ENCODE measurements at places on chromosomes 5 and 9.
A peak's percentile ranks its signal among the peaks of the same experiment; 100 is the strongest.

- DNase-seq, result no peak
Observed at GRCh38 chr5:80860924-80861613, 99.1 kb upstream of the RASGRF2 start.

DNA sequence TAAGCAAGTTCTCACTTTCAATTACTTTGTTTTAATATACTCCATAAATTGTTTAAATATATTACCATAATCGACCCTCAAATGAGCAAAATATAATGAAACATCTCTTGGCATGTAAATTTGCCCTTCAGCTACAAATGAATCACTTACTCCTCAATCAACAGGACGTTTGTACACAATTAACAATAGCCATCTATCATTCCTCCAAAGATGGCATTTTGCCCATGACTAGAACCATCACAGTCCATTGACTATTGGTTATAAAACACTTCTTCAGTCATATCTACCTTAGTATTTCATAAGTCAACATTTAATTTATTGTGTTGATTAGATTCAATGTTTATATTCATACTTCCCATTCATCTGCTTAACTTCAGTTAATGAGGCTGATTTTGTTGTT lies 127.2 kb downstream of the CTNND2 start:
- no peak for DNase-seq

- DNase-seq, result no peak
Observed at GRCh38 chr9:138072161-138072842, 194.7 kb downstream of the CACNA1B start.

GRCh38 chr5:51208296-51208695 lies 175.0 kb upstream of the ISL1 start:
- no peak for DNase-seq

- DNase-seq, result no peak
Observed at GRCh38 chr5:74502479-74502950, 138.0 kb downstream of the ENC1 start.

DNA sequence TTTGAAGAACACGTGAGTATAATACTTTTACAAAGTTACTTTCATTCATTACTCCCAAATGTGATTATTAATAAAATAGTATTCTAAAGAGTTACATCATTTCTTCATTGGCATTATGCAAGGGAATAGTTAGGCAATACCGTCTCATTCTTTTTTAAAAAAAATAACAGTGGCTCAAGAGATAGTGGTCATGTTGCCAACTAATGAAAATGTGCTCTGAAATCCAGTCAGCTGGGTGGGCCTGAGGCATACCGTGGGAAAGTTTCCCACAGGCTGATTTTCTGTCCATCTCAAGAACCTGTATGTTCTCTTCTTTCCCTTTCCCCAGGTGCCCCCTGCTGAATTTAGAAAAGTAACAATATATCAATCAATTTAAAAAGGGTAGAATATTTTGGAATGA lies 40.8 kb upstream of the ROPN1L start:
- no peak for DNase-seq

DNA sequence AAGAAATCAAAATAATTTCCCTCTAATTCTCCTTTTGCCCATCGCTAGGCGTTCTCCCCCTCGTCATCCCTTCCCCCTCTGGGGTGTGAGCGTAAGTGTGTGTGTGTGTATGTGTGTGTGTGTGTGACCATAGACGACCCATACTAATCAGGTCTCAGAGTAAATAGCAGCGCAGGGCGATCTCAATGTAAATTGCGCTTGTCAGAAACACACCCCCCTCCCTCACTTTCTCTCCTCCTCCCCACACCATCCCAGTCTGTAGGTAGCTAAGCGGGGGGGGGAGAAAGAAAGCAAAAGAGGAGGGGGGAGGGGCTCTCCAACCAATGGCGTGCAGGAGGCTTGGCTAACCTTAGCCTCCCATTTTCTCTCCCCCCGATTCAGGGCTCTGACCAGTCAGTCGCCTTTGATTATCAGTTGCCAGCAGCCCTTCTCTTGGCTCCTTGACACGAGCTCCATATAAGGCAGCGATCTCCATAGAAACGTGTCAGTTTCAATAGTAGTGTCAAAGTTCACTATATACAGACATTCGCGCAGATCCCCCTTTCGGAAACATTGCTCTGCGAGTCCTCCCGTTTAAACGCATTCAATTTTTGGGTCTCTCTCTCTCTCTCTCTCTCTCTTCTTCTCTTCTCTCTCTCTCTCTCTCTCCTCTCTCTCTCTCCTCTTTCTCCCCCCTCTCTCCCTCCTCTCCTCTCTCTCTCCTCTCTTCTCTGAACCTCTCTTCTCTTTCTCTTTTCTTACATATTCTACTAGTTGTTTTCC lies at the start of gene NR2F1:
Gene NR2F1, plus strand, starts transcription at position 546 of the 762 bp plus-strand sequence. CDS start 1,802 bp downstream, outside the sequence.
- peak; percentile 84 for DNase-seq

GRCh38 chr9:126499005-126499910 lies 114.5 kb upstream of the LMX1B start:
- no peak for DNase-seq

GRCh38 chr9:38361473-38361850 lies 31.0 kb upstream of the ALDH1B1 start:
- DNase-seq, result no peak

GRCh38 chr5:1827025-1827885 lies 26.0 kb downstream of the NDUFS6 start:
- no peak for DNase-seq

DNA sequence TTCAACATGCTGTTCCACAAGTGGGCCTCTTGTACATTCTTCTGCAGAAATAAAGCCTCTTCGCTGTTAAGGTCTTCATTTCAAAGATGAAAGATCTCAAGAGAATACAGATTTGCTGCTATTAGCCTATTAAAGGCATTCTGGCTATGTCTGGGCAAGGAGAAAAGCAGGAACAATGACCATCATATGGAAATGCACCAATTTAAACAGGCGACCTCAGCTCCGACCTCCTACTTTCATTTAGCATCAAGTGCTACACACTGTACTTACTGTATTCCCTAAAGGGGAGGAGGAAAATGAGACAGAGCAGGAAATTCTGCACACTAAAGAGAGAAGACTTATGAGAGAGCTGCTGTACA lies 64.8 kb downstream of the HABP4 start:
- DNase-seq, result no peak

- DNase-seq, result no peak
Observed at GRCh38 chr9:127402401-127403090, 5.6 kb downstream of the SLC2A8 start.

DNA sequence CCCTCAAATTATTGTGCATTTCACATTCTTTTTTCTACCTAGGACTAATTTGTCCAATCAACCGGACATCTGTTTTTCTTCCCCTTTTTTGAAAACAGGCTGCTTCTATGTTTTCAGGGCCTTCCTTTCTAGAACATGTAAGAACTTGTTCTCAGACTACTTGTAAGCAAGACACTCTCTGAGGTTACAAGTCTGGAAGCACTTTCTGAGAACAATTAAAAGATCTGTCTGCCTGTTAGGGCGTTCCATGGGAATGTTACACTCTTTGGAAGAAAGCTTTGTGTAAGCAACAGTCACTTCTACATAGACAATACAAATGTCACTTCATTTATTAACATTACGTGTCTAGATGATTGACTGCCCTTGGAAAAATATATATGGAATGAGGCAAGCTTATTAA lies 50.9 kb upstream of the HSPB3 start:
- DNase-seq, result no peak

GRCh38 chr9:21576331-21577189 lies 94.4 kb upstream of the IFNE start:
- peak; percentile 24 for DNase-seq

GRCh38 chr9:34025062-34025461 lies 23.6 kb downstream of the UBAP2 start:
- no peak for DNase-seq

GRCh38 chr9:74644023-74644422 lies 146.9 kb downstream of the RORB start:
- DNase-seq, result no peak

- DNase-seq, result no peak
Observed at GRCh38 chr5:59067956-59068656, 485.2 kb downstream of the RAB3C start.

DNA sequence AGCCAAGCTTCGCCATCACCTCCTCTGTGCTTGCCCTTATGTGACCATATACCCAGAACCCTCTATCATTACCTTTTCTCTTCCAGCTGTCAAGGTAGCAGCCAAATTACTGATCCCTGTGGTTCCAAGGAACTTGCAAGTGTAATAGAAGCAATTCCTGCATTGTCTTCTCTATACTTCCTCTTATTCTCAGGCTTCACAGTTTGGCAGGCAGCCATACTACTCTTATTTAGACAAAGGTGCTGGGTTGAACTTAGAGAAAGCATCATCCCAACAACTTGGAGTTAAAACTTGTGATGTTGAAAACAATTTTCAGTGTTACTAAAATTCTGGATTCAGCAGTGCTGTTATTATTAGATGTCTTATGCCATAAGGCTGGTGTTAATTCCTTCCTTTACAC lies 93.2 kb downstream of the NLN start:
- no peak for DNase-seq

DNA sequence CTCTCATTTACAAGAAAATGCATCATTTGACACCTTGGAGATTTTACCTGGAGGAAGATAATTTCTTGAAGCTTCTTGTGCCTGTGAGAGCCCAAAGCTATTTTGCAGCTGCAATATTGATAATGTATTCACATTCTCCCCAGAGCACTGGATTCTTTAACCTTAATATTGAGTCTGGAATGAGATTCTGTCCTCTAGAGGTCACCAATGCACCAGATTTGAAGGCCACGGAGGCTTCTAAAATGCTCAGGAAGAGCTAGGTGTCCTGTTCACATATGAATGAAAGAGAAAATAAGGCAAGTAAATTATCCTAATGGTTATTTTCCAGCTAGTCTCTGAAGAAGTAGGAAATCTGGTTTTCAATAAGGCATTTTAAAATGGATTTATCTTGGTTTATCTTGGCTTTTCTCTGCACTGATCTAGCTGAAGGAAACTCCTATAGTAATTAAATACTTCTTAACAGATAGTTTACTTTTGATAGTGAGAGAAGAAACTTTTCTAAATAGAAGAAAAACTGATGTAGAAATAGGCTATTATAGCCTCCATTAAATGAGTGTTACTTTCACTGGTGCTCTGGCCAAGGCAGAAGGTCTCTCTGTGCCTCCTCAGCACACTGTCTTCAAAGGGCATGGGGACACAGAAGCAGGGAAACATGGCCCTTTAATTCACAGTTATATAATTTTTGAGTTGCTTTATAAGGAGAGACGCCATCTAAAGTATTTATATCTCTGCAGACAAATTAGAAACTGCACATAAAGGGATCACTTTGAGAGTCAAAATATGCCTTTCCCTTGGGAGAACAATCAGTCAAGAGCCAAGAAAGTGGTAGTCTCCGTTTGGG lies 297.0 kb upstream of the ACTBL2 start:
- no peak for DNase-seq

DNA sequence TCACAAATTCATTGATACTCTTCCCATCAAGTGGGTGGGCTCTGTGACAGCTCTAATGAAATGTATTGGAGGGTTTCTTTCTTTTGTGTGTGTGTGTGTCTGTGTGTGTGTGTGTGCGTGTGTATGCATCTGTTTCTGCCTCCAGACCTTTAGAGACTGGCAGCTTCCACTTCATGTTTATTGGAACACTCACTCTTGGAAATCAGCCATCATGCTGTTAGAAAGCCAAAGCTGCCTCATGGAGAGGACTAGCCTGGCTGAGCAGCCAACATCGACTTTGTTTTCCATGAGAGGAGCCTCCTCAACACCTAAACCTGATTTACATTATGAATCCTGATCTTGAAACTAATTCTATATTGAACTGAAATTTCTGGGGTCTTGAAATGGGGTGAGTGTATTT lies 128.5 kb upstream of the FAM174A start:
- no peak for DNase-seq

DNA sequence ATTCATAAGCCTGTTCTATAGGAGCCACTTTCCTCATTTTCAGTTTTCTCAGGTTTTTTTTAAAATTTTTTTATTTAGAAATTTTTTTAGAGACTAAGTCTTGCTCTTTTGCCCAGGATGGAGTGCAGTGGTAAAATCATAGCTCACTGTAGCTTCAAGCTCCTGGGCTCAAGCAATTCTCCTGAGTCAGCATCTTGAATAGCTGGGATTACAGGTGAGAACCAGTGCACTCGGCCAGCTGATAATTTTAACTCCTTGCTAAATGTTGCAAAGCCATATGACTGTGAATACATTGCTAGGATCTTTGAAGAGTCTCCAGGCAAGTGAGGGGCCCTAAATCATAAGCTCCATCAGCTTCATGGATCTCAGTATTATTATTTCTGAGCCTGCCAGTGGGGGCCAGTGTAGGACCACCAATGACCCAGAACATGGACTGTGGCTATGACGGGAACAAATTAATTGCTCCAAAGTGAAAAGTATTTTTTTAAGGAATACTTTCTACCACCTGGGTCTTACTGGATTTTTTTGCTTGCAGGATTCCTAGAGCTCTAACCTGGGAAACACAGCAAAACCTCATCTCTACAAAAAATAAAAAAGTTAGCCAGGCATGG lies 5.7 kb upstream of the GAPVD1 start:
- no peak for DNase-seq

DNA sequence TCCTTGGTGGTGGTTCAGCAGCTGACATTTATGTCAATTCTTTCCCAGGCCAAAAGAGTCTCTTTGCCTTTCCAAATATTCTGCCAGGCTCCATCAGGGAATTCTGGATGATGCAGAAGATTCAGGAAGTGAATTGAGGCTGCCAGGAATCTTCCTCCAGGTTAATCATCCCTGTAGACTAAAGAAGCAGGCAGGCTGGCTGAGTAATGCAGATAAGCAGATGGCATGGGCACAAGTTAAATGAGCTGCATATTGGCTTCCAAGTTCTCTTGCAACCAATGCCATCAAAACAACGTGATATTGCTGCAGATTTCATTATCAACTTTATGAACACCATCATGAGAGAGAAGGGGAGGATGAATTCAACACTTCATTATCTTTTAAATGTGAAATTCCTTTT lies 324.5 kb downstream of the KCNN2 start:
- no peak for DNase-seq

DNA sequence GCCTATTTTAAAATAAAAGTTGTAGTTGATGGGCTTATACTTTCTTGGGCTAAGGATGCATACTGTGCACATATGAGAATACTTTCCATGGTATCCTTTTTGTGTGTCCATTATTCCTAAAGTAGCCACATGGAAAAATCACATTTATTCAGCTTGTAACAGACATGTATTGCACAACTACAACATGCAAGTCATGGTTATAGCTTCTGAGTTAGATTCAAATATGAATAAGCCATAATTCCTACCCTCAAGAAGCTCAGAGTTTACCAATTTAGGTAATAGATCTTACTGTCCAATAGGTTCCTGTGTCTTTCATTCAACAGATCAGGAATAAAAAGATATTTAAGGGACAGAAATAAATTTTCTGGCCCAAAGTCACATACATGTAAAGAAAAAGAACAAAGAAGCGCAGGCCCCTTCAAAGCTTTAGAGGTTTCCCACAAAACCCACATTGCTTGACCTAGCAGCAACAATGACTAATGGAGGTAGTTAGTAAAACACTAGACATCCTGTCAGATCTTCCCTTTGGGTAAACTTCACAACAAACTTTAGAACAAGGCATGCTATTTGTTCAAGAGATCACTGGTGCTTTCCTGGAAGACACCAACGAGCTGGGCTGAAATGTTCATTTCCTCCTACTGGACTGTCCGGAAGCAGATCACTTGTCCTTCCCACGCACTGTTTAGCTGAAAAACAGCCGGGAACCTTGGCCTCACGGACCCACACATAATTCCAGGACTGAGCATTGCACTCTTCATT lies 78.4 kb upstream of the ITGA1 start:
- DNase-seq, result no peak

GRCh38 chr5:14281746-14282181 lies 138.6 kb downstream of the TRIO start:
- no peak for DNase-seq
